Stimulated activated CD8-positive, alpha-beta memory T cell treated with anti-CD3 and anti-CD28 coated beads, Interleukin-12 subunit alpha, Interleukin-12 subunit beta, amount 100 ng/mL, for 1 hour (primary cell): ENCODE measurements at places on chromosomes 2 and 18.

DNA sequence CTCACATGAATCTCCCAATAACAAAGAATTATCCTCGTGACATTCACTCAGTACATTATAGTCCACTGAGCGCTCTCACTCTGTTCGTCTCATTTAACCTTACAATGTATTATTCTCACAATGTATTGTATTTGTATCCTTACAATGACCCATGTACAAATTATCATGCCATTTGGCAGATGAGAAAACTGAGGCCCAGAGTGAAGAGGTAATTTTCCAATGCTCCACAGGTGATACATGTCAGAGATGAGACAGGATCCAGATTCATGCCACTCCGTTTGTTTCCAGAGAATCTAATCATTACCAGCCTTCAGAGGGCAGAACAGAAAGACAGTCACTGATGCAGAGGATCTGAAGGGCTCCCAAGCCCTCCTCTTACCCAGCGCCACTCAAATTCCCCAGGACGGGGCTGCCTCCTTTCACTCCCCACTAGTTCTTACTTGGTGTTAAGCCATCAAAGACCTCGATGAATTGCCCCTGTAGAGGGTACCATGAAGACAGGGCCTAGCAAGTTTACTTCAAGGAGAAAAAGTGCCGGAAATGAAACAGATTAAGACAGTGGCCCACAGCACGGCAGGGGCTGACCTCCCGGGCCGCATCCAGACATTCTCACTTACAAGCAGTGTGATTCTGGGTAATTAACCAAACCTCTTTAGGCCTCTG, 98.4 kb upstream of the MBOAT2 start:
- no peak for DNase-seq

DNA sequence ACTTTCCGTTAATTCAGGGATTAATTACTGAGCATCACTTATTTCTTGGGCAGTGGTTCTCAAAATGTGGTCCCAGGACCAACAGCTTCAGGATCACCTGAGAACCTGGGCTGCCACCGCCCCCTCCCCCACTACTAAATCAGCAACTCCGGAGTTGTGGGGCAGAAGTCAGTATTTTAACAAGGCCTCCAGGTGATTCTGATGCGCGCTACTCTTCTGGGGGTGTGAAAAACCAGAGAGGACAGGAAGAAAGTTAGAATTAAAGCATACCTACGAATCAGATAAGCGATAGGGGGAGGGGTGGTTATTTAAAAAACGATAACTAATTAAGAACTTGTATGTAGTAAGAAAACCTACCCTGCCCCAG, 319 bp downstream of the ZSCAN30 start:
- no peak for DNase-seq

GRCh38 chr2:82896117-82896516, 1563.0 kb downstream of the SUCLG1 start:
- DNase-seq, result no peak

GRCh38 chr2:503288-503999, 173.8 kb downstream of the TMEM18 start:
- no peak for DNase-seq

DNA sequence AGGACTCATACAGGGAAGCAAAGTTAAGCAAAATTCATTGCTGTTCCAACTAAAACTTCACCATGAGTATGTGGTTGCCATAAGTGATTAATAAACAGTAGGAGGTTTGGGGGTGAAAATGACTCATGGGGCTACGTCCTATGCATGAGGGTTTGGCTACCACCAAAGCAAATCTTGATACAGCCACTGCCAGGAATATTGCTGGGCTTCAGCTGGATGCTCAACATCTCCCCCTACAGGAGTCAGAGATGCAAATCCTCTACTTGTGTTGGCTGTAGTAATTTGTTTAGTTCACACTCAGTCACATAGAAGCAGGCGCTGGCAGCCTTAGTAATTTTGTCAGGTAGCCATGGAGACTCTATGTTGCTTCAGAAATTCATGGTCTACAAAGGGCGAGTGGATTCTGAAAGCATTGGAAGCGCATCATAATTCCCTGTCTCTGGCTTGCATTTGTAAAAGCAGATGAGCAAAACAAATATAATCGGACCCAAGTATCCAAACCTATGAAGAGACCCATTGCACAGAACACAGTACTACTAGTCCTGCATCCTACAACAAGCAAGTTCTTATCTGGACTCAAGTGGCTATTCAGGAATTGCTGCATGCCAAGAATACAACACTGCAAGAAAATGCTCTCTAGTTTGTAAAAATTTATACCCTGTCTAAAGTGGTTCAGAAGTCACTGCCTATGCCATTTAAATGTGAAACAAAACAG, 76.0 kb downstream of the CD28 start:
- peak; percentile 37 for DNase-seq

- DNase-seq, result no peak
Observed at GRCh38 chr2:222707689-222708273, 36.3 kb downstream of the MOGAT1 start.

- no peak for DNase-seq
Observed at GRCh38 chr2:113144259-113144658, 16.9 kb downstream of the IL1RN start.

DNA sequence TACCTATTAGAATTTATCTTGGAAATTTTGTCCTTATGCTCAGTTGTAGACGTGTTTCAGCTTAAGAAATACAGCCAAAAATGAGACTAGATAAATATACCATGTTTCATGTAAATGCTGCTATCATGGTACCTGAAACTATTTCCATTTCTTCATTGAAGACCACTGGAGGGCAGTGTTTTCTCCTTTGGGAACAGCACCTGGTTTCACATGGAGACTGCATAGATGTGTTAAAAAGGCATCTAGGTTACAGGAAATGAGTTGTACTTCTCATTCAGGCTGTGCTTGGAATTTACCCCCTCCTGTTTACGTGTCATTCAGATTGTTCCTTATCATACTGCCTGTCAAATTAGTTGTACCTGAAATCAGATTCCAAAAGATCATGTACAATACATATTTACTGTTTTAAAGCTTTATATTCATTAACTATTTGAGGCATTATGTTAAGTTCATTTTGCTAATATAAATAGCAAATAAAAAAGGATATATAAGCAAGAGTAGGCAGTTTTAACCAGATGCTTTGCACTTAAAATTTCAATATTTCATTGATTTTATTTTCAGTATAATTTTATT, 57.3 kb upstream of the PSMD14 start:
- DNase-seq, result no peak

GRCh38 chr2:191501561-191502168, 176.3 kb upstream of the NABP1 start:
- DNase-seq, result no peak

DNA sequence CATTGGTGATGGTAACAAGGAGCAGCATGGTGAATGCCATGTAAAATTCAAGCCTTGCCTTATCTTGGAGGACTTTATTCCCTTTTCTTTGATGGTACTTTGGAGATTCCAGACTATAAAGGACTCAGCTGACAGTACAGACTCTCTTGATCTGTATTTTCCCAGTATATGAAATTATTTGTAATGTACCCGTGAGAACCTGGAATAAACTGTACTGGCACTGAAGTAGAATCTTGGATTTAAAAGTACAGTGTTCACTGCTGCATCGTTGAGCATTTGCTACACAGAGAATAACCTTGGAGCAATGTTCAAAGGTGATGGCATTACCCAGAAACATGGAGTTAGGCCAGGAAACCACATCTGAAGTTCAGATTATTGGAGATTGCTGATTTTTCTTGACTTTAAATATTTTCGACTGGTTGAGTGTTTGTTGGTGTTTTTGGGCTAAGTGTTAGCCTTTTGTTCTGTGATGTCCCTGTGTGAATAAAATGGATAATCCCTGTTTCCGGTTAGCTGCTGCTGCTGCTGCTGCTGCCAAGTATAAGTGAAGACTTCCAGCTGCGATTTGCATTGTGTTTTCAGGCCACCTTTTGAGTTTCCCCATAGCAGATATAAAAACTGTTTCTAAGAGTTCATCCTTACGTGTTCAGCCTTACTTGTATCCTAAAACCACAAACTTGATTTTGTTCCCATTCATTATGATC, 122.0 kb downstream of the SPTBN1 start:
- DNase-seq, result no peak

- no peak for DNase-seq
Observed at GRCh38 chr2:54373855-54374254, 82.3 kb upstream of the SPTBN1 start.

DNA sequence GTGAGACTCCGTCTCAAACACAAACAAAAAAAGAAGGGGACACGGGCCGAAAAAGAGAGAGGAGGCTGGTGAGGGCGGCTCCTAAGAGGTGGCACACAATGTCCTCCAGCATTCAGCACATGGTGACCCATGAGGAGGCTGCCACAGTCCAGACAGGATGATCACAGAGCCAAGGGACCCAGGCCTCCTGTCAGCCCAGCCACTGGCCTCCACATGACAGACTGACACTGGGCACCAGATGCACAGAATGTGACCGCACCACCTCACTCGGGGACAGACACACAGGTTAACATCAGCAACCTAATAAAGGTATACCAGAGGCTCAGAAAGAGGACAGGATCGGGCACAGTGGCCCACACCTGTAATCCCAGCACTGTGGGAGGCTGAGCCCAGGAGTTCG, 21.0 kb downstream of the PASK start:
- no peak for DNase-seq

- DNase-seq, result no peak
Observed at GRCh38 chr2:222903234-222904220, 42.7 kb downstream of the ACSL3 start.

DNA sequence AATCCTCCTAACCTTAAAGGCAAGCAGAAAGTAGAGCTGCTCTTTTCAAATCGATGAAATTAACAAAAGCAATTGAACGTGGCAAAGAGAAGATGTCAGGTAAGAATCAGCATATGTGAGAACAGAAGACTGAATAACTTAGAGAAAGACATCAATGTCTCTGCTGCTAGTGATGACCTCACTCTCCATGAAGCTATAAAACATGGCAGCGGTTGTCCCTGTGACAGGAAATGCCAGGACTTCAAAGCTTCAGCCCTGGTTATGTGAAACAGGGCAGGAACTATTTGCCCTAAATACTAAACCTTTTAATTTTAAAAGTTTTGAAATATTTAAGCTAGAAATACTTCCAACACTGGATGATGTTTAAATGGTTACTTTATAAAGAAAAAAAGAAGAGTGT, 383.7 kb downstream of the XIRP2 start:
- DNase-seq, result no peak

GRCh38 chr2:185578322-185578721, 160.3 kb upstream of the FSIP2 start:
- DNase-seq, result no peak

DNA sequence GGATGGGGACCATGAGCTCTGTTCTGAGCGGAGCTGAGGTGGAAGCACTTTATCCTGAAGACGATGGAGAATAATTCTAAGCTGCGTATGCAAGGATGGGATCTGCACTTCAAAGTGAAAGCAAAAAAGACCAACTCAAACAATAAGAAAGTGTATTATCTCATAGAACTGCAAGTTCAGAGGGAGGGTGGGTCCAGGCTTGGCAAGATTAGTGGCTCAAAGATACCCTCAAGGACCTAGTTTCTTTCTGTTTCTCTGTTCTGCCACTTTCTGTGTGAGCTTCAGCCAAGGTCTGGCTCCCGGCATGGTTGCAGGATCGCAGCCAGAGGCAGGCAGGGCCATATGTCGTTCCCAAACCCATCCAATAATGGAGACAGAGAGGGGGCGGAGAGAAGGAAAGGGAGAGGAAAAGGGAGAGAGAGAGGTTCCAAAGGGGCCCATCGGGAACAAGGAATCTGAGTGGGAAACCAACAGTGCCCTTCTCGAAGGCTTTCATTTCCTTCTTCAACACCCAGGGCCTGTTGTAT, 169.2 kb upstream of the NCK2 start:
- no peak for DNase-seq

DNA sequence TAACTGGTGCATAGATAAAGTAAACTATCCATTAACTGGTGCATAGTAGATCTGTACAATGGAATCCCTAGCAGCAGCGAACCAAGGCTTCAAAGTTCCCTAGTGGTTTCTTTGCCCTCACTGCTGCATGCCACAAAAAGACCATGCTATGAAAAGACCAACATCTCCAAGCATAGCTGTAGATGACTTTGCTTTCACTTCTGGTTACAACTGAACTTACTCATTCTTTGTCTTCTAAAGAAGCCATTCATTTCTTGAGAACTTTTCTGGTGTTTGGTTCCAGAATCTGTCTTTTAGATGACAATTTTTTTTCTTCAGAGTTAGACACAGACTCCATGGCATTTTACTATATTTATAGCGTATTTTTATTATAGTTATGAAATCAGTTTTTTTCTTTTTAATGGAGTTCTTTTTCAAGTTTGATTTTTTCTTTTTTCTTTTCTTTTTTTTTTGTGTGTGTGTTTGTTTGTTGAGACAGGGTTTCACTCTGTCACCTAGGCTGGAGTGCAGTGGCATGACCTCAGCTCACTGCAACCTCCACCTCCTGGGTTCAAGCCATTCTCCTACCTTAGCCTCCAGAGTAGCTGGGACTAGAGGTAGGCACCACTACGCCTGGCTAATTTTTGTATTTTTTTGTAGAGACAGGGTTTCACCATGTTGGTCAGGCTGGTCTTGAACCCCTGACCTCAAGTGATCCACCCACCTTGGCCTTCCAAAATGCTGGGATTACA, 63.6 kb downstream of the SLC35F5 start:
- no peak for DNase-seq

DNA sequence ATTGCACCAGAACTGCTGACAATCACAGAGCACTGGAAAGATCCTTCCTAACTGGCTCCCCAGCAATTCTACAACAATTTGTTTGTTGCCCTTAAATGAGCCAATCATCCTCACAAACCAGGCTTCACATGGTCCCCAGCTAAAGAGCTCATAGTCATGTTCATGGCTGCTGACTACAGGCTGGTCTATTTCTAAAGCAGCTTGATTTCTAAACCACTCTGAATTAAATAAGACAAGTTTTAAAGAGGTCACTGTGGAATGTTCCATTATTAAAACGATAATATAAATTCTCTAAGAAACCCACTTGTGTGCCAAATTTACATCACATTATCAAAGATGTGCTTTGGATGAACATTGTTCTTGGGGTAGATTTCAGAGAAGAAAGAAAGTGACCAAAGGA, 110.7 kb downstream of the COPS8 start:
- no peak for DNase-seq

GRCh38 chr2:174158003-174158402, 90.3 kb downstream of the OLA1 start:
- no peak for DNase-seq

DNA sequence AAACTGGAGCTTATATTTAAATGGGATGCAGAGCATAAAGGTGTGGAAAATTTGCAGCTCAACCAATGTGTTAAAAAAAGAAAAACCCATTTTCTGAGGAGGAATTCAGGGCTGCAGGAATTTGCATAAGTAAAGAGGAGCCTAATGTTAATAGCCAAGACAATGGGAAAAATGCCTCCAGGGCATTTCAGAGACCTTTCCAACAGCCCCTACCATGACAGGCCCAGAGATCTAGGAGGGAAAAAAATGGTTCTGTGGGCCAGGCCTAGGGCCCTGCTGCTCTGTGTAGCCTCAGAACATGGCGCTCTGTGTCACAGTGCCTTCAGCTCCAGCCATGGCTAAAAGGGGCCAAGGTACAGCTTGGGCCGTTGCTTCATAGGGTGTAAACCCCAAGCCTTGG, 719.7 kb upstream of the ACVR2A start:
- no peak for DNase-seq

GRCh38 chr2:234690569-234691213, 193.8 kb upstream of the ARL4C start:
- DNase-seq, result no peak
